ENCODE measurements at places on chromosomes 16 and 17. TPM values are rescaled to one million over a fixed set of nuclear protein-coding genes. Genes with fewer than 3 reads are reported as not detected.

Gene MYO15A
- total RNA-seq: 1.2 TPM

Gene ALDH3A1
- not detected for total RNA-seq

Gene TPSAB1
- total RNA-seq: 0.64 TPM

Gene STH
- total RNA-seq: not detected

Gene MAP2K3
- 130 TPM for total RNA-seq

Gene TIMP2
- 1.1 TPM for total RNA-seq

Gene NPIPB13
- 23.5 TPM for total RNA-seq

Gene PKD1
- total RNA-seq: 87.6 TPM

Gene CDH1
- 1.1 TPM for total RNA-seq

Gene NATD1
- 2.9 TPM for total RNA-seq

Gene RNF222
- 0.21 TPM for total RNA-seq

Gene NGFR
- total RNA-seq: not detected

Gene AATK
- 0.72 TPM for total RNA-seq

Gene ATP5PD
- 193 TPM for total RNA-seq

Gene PRCD
- not detected for total RNA-seq

Gene ADPRM
- total RNA-seq: 10.0 TPM

All from activated naive CD4-positive, alpha-beta T cell treated with anti-CD3 and anti-CD28 coated beads, Interleukin-2, amount 50 U/mL, for 72 hours (primary cell).